ENCODE measurements at places on chromosomes 5 and 9.

DNA sequence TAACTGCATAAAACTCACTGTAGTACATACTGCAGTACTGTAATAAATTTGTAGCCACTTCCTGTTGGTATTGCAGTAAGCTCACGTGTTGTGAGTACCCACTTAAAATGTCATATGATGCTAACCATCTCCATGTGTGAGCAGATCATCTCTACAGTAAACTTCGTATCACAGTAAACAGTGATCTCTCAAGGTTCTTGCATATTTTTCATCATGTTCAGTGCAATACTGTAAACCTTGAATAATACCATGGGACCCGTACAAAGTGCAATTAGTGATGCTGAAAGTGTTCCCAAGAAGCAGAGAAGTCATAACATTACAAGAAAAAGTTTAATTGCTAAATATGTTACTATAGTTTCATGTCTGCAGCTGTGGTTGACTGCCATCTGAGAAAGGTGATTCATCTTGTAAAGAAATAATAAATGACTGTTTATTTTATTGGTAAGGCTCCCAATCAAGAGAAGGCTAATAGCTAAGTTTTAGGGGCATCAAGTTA lies 253.8 kb upstream of the POU5F2 start:
- no peak for DNase-seq

DNA sequence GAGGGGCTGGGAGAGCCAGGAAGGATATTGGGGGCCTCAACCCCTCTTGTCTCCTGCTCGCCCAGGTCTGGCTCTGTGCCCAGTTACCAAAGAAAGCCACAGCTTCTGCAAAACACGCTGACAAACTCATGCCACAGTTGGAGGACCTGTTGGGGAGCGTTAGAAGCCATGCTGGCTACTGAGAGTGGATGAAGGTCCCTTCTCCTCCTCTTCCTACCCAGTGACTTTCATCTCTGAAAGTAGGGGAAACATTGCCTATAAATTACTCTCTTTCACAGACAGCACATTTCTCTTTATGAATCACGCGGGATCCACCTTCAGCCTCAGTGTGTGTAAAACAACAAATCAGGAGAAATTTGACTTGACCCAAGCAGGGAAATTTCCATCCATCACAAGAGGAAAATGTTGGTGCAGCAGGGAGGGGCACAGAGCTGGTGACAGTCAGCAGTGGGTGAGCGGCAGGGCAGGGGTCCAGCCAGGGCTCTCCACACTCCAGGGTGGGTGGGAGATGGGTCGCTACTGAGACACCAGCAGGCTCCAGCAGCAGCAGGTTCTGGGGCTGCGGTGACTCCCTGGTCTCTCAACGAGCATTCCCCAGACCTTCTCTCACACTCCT lies 181.9 kb downstream of the FGF18 start:
- DNase-seq = no peak

DNA sequence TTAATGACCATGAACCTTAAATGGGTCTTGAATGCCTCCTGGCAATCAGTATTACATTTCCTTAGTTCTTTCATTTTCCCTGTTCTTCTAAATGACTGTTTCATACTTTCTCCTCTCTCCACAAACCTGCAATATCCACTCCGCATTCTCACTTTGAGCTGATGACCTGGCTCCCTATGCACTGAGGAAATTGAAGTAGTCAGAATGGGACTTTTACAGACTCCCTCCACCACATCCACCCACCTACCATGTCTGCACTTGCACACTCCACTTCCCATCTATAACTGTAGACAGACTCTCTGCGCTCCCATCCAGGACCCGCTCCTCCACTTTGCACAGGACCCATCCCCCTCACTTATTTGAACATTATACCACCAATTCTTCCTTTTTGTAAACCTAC lies 36.2 kb upstream of the GZMA start:
- DNase-seq = no peak

GRCh38 chr5:106288979-106289378 lies 1381.8 kb downstream of the EFNA5 start:
- no peak for DNase-seq

DNA sequence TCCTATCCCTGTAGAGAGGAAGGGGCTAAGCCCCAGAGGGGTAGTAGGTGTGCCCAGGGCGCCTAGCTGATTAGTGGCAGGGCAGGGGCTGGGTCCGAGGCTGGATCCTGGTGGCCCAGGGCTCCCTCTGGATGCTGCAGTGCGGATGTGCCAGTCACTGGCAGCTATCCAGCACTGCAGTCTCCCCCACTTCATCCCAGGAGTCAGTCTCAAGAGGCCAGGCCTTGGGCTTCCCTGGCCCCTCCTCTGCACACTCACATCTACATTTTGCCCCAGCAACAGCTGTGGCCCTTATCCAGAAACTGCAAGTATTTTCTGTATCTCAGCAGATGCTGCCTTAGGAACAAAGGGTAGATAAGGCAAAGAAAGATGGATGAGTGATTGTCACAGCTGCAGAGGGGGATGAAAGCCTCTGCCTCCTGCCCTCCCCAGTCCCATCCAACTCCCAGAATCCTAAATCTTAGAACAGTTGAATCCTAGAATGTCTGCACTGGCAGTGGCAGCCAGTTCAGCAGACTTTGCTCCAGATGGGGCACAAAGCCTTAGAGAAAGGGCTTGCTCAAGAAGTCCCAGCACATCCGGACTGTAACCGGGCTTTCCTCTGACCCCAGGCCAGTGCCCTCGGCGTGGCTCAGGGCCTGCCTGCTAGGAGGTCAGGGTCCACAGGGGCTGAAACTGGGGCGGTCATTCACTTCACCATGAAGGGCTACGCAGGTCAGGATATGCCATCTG lies 1.6 kb downstream of the ANXA6 start:
- no peak for DNase-seq

- DNase-seq = no peak
Measured at GRCh38 chr9:95018099-95018936, 291.8 kb downstream of the AOPEP start.

GRCh38 chr9:113585555-113585954 lies 122.0 kb downstream of the RGS3 start:
- no peak for DNase-seq

GRCh38 chr9:107847978-107848964 lies 358.7 kb upstream of the KLF4 start:
- DNase-seq = no peak

- DNase-seq = no peak
Measured at GRCh38 chr9:137006116-137007003, 10.0 kb upstream of the CLIC3 start.

DNA sequence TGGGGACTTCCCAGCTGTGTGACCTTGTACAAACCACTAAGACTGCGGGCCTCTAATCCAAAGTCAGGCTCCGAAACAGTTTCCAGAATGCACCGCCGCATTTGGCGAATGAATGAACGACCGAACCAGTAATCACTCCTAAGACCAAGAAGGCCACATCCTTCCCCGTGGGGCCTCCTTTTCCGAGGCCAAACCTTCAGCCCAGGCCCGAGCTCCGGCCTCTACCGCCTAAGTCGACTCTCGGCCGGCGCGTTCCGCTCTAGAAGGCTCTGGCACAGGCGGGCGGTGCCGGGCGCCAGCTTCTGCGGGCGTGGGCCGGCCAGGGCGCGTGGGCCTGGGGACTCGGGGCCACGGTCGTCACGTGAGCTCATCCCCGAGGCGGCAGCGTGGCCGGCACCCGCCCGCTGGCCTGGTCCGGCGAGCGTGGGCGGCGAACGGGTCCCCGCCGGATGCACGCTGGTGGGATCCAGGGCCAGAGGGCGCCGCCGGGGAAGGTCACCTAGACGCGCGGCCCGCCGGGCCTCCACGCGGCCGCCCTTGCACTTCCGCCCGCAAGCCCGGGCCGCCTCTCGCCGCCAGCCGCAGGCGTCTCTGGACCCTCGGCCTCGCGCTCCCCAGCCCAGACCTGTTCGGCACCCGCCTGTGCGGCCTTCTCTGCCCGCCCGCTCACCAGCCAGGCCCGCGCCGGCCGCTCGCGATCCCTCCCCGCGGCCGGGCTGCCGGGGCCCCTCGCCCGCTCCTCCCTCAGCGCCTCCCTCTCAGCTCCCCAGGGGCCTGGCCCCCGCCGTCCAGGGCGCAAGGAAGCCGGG lies 754 bp downstream of the VDAC1 start:
- DNase-seq = peak; percentile 19

DNA sequence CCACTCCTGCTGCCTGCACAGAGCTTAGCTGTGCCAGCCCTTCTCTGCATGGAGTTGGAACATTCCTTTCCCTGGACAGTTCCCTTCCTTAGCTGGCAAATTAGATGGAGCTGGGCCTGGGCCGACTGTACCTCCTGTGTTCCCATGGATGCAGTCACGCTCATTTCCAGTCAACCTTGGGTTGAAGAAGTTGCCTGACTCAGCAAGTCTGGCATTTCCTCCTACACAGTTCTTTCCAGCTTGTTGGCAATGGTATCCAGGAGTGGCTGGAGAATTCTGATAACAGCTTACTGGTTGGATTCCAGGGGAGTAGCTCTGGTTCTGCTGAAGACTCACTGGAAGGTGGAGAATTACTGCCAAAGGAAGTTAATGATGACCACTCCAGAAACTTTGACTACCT lies 9.2 kb upstream of the TAF1L start:
- DNase-seq = no peak

DNA sequence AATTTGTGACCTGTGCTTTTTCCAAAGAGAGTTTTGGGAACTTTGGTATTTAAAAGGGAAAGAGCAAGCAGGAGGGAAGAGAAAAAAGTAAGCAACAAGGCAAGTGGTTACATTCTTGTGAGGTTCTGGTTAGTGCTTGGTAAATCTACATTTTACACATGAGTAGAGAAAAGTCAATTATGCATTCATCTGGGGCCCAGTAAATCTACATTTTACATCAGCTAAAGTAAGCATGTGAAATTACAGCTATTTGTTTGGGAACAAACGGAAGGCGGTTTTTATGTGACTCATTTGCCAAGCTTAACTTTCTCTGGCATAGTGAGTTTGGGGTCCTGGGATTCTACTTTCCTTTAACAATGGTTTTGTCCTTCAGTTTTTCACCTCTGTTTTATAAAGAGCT lies 102.2 kb downstream of the SNX18 start:
- DNase-seq = no peak

- DNase-seq = no peak
Measured at GRCh38 chr9:103660830-103661229, 433.3 kb upstream of the SMC2 start.

- DNase-seq = no peak
Measured at GRCh38 chr9:97561501-97561900, 60.0 kb downstream of the TMOD1 start.

- no peak for DNase-seq
Measured at GRCh38 chr5:6349387-6349786, 29.0 kb downstream of the MED10 start.

- no peak for DNase-seq
Measured at GRCh38 chr5:43352131-43352530, 38.9 kb upstream of the HMGCS1 start.

- DNase-seq = no peak
Measured at GRCh38 chr5:6468104-6468503, 19.4 kb downstream of the UBE2QL1 start.

All from effector CD4-positive, alpha-beta T cell (primary cell).